ENCODE measurements at places on chromosomes 4 and X.

DNA sequence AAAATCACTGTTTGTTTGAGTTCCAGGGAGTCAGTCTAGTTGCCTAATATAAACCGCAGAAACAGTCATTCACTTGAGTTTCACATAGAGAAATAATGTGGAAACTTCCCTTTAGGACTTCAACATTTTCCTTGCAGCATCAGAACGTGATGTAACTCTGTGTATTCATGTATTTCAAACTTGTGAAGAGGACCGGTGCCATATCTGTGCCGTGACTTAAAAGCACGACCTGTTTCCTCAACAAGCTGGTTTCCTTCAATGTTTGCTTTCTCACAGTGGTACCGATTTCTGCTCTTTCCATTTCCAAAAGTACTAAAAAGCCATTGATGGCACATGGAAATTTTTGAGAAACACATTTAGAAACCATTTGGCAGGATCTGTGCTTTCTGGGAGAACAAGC lies 166.6 kb upstream of the RAPGEF2 start:
- no peak for DNase-seq

DNA sequence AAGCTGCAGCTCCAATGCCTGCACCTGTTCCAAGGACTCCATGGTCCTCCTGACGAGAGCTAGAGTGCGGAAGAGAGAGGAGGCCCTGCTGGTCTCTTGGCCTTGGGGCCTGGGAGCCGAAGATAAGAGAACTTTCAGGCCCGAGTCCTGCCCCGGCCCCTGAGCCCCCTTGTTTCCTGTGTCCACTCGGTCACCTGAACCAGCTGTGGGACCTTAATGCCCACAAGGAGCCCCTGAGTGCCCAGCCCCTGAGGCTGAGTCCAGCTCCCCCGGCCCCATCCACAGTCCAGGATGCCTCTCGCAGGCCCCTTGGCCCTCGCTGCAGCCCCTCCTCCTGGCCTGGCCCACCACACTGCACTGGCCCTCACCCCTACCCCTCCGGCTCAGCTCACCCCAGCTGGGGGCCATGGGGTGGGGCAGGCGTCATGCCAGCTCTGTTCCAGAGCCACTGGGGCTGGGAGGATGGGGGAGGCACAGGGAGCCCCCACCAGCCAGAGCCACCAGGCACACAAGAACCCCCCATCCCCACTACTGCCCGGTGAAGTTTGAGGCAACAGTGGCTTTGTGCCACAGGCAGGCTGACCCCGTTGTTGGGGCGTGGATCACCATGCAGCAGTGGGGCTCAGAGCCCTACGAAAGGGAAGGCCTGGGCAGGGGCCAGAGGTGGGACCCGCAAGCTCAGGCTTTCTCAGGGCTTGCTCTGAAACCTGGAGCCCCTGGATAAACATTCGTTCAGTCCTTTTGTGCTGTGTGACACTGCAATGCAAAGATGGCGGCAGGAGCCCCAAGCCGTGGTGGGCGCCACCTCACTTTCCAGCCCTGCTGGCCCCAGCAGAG lies 14.1 kb downstream of the NAT8L start:
- DNase-seq, result no peak

- DNase-seq, result peak; percentile 7
Measured at GRCh38 chrX:75746891-75747639, 38.0 kb downstream of the MAGEE2 start.

DNA sequence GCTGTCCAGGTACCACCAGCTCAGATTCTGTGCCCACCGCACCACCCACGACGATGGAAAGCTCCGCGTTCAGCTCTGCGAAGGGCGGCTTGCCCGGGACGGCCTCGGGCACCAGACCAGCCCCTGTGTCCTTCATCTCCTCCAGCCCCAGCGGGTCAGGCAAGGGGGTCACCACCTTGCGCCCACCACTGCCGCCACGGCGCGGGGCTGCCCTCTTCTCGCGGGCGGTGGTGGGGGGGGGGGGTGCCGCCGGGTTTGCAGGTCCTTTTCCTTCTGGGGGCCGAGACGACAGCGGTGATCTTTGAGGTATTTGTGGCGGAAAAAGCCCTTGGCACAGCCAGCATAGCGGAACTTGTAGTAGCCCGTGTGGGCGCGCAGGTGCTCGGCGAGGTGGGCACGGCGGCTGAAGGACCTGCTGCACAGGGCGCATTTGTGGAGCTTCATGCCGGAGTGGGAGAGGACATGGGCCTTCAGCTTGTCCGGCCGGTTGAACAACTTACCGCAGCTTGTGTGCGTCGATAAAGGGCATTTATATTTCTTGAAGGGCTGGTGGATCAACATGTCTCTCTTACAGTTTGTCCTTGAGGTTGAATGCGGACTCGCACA lies 50.9 kb downstream of the CFAP299 start:
- no peak for DNase-seq

- no peak for DNase-seq
Measured at GRCh38 chrX:15790769-15791290, 546 bp downstream of the ZRSR2 start.

DNA sequence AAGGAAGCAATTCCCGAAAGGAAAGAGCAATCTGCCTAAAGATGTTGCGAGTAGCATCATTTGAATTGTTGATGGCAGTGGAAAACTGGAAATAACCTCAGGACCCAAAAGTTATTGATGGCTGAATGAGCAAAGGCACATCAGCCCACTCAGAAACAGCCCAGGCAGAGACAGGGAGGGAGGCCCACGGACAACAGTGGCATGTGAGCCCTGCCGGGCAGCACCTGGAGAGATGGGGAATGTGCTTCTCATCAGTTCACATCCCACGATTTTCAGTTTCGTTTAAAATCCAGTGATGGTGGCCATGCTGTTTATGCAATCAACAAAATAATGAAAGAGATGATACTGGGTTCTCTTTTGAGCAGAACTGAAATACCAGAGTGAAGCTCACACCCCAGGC lies 80.0 kb downstream of the JAKMIP1 start:
- DNase-seq, result no peak

GRCh38 chrX:41445781-41446358 lies 1.3 kb upstream of the NYX start:
- DNase-seq, result no peak

GRCh38 chr4:105714071-105714521 lies 5.5 kb downstream of the GSTCD start:
- DNase-seq, result no peak

DNA sequence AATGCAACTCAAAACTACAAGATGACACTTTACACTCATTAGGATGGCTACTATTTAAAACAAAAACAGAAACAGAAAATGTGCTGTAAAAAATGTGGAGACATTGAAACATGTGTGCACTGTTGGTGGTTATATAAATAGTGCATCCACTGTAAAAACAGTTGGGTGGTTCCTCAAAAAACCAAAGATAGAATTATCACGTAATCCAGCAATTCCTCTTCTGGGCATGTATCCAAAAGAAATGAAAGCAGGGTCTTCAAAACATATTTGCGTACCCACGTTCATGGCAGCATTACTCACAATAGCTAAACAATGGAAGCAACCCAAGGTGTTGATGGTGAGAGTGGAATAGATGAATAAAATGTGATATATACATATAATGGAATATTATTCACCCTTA lies 967.2 kb downstream of the TRAM1L1 start:
- DNase-seq, result no peak

- no peak for DNase-seq
Measured at GRCh38 chrX:153469811-153470410, 465 bp downstream of the HAUS7 start.

DNA sequence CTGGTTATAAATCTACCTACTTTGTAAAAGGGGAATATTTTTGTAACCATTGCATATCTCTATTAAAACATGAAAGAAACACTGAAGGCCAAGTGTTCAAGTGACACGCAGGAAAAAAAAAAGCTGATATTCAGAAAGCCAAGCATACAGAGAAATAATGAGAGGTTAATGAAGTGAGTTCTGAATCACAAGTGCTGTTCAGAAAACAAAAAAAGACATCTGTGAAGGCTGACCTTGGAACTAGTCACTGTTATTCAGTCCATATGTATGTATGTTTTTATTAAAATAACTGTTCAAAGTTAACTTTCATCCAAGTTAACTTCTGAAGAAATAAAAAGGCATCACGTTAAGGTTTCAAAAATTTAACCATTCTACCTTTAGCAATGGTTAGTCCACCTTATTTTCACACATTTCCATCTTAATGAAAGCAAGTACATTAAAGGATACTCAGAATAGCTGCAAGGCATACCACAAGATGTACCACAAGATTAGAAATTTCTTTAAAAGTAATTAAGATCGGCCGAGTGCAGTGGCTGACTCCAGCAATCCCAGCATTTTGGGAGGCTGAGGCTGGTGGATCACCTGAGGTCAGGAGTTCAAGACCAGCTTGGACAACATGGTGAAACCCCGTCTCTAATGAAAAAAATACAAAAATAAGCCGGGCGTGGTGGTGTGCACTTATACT lies 31.4 kb downstream of the SH3RF1 start:
- no peak for DNase-seq

GRCh38 chrX:110699109-110699508 lies 96.5 kb downstream of the CHRDL1 start:
- DNase-seq, result no peak

DNA sequence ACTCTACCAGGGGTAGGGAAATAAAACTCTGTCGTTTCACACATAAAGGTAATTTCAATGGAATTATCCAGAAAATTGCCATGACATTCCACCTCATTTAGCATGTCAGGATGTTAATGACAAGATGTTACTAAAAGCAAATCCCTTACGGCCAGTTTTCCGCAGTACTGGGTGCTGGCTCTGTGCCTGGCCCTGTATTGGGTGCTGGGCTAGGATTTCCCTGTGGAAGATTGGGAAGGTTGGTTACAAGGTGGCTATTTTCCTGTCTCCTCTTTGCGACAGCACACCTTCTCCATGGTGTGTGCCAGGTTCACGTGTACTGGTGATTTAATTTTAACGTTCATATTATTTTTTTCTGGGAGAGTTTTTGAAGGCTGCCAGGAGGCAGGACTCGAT lies 13.1 kb downstream of the KLKB1 start:
- DNase-seq, result no peak

DNA sequence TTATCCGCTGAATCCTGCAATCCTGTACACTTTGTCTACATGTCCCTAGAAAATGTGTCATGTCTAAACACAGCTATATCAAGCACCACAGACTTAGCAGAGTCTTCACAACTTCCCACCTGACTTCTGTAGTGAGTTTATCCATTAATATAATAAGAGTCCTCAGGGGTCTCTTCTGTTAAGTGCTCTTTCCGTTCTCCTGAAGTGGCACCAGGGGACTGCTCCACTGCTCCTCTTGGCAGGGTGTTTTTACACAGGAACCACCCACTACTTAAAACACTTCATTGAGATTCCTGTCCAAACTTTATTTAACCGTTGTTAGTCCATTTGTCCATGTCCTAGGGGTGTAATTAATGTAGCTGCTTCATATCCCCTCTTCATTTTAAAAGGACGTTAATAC lies 1000.4 kb downstream of the STPG2 start:
- no peak for DNase-seq

DNA sequence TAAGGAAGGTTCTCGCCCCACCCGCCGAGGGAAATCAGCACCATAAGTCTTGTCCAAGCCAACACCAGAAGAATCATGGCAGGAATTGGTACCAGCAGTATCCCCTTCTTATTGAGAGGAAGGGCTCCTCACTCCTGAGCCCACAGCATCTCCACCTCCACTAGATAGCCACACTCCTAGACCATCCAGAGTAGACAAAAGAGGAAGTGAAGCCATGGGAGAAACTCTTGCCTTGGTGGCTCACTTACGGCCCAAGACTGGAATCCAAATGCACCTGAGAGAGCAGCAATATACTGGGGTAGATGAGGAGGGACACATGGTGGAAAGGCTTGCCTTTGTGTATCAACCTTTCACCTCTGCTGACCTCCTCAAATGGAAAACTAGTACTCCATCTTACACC lies 255.3 kb upstream of the PRKX start:
- DNase-seq, result no peak

DNA sequence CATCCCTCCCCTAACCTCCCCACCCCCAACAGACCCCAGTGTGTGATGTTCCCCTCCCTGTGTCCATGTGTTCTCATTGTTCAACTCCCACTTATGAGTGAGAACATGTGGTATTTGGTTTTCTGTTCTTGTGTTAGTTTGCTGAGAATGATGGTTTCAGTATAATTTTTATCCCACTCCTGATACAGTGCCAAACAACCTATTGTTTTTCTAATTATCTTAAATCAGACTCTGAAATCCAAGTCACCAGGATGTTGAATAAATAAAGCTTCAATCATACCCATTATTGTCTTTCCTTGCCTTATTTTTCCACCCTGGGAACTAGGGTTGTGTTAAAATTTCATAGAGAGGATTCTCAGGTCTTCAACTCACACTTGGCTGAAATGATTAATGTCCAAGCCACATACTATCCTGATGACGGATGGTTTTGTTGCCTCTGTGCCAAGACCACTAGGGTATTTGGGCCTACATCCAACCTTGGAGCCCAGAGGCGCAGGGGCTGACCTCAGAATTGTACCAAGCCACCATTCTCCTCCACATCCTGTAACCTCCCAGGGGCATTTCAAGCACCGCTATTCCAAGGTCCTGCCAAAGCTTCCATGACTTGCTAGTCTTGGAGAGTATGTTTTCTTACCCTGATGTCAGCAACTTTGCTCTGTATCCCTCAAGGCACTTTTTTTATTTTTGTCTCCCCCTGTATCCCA lies 332.4 kb downstream of the ARHGAP24 start:
- no peak for DNase-seq

GRCh38 chr4:85298037-85298436 lies 176.9 kb upstream of the ARHGAP24 start:
- DNase-seq, result no peak

GRCh38 chr4:88188738-88189417 lies 30.4 kb upstream of the ABCG2 start:
- DNase-seq, result no peak

DNA sequence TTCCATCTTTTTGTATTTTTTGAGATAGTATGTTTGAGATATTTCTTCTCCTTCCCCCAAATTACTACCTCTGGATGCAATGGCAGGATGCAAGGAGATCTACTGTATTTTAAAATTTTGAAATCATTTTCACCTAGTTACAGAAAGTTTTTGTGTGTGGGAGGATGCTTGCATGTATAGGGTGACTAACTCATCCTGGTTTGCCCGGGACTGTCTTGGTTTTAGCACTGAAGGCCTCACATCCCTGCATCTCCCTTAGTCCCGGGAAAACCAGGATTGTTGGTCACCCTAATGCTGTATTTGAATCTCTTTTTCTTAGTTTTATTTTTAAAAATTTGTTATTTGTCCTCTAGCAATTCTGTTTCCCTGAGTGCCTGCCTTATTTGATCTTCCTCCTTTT lies 12.1 kb downstream of the SUPT20HL2 start:
- DNase-seq, result no peak

- no peak for DNase-seq
Measured at GRCh38 chr4:113471146-113471860, 290.2 kb downstream of the CAMK2D start.

GRCh38 chr4:76780781-76781697 lies 116.9 kb downstream of the SOWAHB start:
- DNase-seq, result no peak

DNA sequence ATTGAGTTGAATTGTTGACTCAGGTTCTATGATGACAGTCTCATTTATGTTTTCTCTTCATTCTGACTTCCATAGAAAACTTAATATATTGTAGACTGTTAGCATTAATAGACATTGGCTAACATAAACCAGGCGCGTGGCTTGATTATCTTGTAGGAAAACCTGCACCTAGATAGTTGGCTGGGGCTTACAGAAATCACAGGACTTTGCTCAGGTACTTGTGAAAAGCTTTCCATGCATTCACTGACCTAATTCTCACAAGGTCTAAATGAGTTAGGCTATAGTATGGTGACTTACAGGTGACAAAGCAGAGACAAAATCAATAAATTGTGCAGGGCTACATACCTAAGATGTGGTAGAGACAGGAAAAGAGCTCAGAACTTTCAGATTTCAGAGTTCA lies 212.8 kb downstream of the GPAT3 start:
- no peak for DNase-seq

All from naive thymus-derived CD8-positive, alpha-beta T cell (primary cell).